ENCODE measurements at places on chromosomes 2 and 18.
A peak's percentile ranks its signal among the peaks of the same experiment; 100 is the strongest.

DNA sequence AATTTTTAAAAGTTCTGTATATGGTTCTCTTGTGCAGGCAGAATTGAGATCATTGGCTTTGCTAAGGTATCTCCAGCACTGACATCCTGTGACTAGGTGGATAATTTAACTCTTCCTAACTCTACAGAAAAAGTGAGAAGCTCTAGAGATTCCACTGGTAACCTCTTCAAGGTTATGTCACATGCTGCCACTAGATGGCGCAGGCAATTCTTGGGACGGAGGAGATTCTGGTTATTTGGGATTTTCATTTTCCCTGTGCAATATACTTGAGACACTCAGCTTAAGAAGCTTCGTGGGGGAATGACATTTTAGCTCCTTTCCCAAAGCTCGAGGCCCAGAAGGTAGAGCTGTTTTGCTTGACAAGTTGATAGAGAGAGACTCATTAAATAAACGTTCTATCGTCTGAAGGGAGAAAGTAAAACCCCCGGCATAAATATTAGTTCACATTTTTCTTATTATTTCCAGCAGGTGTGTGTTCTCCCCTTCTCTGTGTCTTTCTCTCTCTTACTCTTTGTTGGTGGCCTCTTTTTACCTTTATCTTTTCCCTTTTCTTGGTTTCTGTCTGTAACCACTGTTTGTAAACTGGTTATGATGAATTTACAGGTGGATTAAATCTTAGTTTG is 26.6 kb upstream of the LANCL1 start:
- DNase-seq = peak; percentile 17

DNA sequence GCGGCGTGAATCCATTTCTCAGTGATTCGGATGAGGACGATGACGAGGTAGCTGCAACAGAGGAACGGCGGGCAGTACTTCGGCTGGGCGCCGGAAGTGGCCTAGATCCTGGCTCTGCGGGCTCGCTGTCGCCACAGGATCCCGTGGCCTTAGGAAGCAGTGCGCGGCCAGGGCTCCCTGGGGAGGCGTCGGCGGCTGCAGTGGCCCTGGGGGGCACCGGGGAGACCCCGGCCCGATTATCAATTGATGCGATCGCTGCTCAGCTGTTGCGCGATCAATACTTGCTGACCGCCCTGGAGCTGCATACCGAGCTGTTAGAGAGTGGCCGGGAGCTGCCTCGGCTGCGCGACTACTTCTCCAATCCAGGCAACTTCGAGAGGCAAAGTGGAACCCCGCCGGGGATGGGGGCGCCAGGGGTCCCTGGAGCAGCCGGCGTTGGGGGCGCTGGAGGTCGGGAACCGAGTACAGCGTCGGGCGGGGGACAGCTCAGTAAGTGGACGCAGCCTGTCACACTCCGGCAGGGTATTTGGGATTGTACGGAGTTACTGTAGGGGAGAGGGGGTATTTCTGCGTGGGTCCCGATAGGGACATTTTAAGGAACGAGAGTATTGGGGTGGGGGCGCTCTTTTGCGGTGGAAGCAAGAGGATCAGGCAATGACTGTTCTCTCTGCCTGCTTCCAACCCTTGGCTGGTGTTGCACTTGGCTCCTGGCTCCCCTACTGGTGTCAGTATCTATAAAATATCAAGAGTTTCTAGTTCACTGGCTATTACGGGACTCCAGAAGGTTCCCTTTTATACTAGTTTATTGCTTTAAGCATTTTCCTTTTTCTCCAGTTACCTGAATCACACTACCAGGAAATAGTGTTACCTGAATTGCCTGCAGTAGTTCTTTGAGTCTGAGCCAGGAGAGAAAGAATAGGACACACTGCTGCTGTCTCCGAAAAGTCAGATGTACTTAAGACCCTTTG is 772 bp downstream of the RELCH start:
- DNase-seq = no peak

GRCh38 chr2:42826231-42826630 is 33.8 kb upstream of the HAAO start:
- DNase-seq = no peak

- DNase-seq = peak; percentile 19
Measured at GRCh38 chr18:59988098-59988706, 88.4 kb downstream of the PMAIP1 start.

DNA sequence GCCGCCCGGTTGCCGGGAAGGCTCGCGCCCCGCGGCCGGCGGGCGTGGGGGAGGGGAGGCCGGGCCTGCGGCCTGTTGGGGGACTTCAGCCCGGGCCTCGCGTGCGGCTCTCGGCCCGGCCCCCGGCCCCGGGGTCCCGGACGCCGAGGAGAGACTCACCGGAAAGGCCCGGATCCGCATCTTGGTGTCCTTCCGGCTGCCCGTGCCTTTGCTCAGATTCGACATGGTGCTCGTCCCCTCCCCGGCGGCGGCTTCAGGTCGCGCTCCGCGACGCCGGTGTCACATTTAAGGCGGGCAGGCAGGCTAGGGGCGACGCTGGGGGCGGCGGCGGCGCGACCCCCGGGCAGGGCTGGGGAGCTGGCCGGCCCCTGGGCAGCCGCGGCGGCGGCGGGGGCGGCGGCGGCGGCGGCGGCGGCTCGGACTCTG is 365 bp downstream of the CUL3 start:
- DNase-seq = no peak
